CD4-positive, alpha-beta T cell treated with Interleukin-6 at 100 ng/mL for 8 hours (primary cell): ENCODE measurements at places on chromosomes 6 and 20.

- no peak for DNase-seq
These were observed 7.8 kb upstream of the TFAP2A start for GRCh38 chr6:10422737-10423034.

- no peak for DNase-seq
These were observed 9.8 kb downstream of the OR12D1 start for GRCh38 chr6:29424575-29424974.

- no peak for DNase-seq
These were observed 10.2 kb downstream of the CASS4 start for GRCh38 chr20:56422076-56422823.

GRCh38 chr6:40328386-40328985, 258.7 kb downstream of the LRFN2 start:
- peak; percentile 16 for DNase-seq

DNA sequence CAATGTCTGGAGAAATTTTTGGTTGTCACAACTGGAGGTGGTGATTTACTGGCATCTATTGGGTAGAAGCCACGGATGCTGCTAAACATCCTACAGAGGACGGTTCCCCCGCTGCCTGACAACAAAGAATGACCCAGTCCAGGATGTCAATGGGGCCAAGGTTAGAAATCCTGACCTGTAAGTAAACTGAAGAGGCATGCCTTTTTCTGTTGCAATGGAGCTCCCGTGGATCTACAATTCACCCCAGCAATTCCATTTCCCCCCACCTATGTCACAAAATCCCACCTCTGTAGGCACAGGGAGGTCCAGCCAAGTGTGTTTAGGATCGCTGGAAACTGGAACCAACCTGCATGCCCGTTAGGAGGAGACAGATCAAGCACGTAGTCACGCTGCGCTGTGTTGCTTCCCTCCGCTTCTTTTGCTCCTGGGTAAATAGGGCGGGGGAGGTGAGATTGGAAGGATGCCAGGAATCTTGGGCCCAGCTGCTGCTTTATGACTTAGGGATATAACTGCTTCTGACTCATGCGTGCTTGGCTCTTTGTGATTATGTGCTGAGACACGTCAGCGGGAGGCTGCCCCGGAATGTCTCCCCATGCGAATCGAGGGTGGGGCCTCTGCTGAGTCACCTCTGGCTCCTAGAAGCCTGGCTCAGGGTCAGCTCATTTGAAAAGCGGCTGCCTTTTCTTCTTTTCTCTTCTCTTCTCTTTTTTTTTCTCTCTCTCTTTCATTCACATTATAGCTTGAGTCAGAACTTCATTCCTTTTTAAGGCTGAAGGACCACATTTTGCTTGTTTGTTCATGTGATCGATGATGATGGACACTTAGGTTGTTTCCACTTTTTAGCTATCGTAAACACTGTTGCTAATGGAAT, 12.4 kb upstream of the PEDS1 start:
- peak; percentile 79 for DNase-seq

DNA sequence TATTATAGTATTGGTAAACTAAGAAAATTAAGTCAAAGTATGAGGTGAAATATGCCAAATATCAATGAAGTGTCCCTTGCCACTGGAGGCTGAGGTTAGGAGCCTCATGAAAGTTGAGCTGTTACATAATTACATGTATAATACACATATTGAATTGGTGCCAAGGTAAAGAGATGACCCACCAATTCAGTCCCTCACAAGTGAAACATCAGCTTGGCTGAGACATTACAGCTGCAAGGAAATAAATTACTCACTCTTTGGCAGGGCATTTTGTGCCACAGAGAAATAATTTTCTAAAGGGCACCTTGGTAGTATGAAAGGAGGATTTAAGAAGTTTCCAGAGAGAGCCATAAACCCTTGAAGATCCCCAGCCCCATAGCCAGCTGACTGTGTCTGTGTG, 127.4 kb downstream of the ADGRG6 start:
- DNase-seq = no peak

GRCh38 chr6:105669232-105669631, 266.4 kb upstream of the PREP start:
- no peak for DNase-seq

DNA sequence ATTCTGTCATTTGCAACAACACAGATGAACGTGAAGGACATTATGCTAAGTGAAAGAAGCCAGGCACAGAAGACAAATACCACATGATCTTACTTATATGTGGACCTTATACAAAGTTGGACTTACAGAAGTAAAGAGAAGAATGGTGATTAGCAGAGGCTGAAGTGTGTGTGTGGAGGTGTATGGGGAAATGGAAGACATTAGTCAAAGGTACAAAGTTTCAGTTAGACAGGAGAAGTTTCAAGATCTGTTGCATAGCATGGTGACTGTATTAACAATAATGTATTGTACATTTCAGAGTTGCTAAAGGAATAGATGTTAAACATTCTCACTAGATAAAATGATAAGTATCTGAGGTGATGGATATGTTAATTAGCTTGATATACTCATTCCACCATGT, 348.3 kb upstream of the PRND start:
- DNase-seq = no peak

DNA sequence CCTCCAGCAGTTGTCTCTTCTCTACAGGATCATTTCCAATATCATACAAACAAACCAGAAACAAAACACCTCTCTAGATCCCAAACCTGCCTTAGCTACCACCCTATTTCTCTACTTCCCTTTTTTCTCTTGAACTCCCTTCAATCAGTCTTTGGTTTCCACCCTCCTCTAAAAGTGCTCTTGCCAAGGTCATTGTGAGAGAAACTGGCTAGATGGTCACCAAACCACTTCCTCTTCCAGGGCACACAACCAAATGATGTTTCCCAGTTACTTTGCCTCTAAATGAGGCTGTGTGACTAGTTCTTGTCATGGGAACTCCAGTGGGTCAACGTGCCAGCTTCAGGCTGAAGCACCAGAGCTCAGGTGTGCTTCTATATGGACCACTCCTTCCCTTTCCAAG, 85.8 kb upstream of the ARMC2 start:
- no peak for DNase-seq

GRCh38 chr6:11324453-11325015, 92.1 kb upstream of the NEDD9 start:
- no peak for DNase-seq

DNA sequence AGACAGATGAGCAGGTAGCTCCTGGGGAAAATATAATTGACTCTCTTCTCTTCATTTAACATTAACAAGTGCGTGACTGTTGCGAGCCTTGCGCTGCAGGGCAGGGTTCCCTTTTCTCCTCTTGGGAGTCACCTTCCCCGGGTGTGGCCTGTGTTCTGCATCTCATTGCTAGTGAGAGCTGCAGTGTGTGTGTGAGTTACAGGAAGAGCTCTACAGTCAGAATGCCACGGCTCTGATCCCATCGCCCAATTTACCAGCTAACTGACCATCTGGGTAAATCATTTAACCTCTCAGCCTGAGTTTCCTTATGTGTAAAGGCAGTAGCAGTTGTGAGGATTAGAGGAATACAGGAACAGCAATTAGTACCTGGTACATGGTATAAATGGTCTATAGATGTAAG, 106.8 kb upstream of the NUP153 start:
- DNase-seq = no peak

DNA sequence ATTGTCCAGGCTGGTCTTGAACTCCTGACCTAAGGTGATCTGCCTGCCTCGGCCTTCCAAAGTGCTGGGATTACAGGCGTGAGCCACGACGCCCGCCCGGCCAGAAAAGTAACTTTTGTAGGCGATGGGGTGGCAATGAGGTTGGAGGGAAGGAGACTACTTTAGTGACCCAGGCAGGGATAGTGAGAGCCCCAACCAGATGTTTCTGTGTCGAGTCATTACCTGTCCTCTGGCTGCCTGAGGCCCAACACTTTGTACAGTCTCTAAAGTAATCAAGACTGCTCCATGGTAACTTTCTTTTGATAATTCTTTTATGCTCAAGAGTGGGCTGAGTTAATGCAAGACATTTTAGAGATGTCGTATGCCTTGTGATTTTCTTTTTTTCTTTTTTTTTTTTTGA, 6.8 kb downstream of the SASH1 start:
- no peak for DNase-seq
